Right renal pelvis (tissue), 4 donors: ENCODE measurements at places on chromosomes 12 and 14.

DNA sequence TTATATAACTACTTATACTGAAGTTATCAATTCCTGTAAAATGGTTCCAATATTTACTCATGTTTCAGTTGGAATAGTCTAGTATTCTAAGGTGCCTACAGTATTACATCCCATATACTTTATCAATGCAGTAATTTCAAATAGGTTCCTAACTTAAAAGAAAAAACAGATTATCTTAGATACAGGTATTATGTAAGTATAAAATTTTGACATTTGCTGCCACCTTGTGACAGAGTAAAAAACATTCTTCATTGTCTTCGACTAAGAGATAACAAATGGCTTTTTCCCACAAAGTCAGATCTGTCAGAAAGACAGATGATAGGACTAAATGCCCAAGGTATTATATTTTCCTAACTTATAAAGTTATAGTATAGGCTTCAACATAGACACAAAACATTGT lies 78.7 kb downstream of the TXNDC16 start:
- DNase-seq: peak; percentile 12

DNA sequence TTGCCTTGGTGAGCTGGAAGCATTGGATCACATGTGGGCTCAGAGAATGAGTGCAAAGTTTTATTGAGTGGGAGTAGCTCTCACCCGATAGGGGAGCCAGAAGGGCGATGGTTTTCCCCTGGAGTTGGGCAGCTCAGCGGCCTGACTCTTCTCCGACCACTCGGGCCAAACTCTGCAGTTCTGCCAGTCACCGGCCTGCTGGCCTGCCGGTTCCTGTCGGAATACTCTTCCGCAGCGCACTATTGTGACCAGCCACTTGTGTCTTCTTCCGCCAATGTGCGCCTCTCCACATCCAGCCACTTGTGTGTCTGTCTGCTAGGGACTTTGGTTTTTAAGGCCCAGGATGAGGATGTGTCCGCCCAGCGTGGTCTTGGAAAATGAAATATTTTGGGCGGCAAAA lies 43.5 kb upstream of the PRKD1 start:
- no peak for DNase-seq

- DNase-seq: no peak
Measured at GRCh38 chr14:68810173-68811153, 17.6 kb upstream of the ZFP36L1 start.

GRCh38 chr14:50740856-50741255 lies 72.8 kb upstream of the SAV1 start:
- DNase-seq: no peak

DNA sequence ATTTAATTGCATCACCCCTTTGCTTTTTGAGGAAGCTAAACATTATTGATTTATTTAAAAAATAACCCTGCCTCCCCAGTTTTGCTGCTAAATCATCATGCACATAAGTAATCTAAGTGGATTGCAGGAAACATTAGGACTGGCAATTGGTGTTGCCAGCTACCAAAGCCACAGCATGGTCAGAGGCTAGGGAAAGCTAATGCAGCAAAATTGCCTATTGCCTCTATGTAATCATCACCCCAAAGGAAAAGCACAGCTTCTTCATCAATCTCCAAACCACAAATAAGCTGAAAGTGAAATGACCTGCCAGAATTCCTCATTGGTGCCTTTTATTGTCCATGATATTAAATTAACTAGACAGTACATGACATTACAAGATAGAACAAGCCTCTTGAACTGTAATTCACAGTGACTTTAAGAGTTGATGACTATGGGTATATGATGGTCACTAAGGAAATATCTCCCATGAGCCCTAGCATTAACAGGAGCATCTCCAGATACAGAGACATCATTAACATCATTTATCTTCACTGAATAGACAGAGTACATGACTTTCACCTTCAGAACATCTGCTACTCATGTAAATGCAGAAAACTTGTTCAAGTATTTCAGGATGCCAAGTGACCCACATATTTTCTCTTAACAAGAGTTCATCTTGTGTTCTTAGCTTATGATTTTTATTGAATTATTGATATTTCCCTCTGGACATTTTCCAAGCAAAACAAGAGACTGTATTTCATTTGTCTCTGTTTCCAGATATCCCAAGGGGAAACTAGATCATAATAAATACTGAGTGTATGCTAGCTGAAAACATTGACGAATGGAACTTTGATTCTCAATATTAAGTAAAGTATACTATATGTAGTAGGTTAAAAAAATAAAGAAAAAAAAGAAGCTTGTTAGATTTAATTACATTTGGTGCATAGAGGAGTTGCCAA lies 29.4 kb downstream of the PTPRR start:
- no peak for DNase-seq

DNA sequence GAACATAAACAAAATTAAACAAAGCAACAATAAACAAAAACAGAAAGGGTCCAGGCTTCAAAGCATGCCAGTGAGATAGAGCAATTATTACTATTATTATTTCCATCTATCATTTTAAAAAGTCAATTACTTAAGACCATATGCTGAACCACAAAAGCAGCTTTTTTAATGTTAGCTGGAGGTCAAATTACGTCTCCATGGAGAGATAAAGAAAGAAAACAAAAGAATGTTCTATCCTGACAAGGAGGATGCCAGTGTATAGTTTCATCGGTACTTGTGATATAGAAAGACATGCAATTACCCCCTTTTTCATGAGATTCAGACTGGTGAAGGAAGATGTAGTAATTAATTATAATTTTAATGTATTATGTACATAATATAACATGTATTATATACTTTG lies 81.6 kb upstream of the DCN start:
- no peak for DNase-seq

- DNase-seq: no peak
Measured at GRCh38 chr12:116651089-116651488, 86.8 kb downstream of the SPRING1 start.

DNA sequence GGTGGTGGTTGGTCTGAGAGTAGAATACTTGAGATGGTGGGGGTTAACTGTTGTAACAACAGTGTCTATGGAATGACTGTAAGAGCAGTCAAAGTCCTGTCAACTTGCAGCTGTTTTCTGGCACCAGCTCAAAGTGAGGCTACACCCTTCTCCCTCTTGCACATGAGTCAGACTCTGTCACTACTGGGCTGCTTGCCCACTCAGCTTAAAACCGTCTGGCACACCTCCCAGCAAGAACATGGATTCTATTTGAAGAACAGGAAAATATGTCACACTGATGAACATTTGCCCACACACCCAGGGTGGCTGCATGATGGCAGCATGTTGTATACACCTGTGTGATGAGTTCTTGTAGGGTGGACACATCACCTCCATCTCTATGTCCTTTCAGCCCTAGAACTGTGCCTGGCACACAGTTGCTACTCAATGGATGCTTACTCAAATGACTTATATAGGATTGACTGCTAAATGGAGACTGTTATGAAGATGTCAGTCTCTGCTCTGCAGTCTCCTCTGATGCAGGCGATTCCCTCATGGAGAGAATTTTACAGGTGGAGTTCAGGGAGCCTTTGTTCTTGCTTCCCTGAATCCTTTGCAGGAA lies 19.3 kb upstream of the SERPINA6 start:
- DNase-seq: peak; percentile 35

- DNase-seq: no peak
Measured at GRCh38 chr12:5577741-5578140, 145.8 kb downstream of the NTF3 start.

- DNase-seq: no peak
Measured at GRCh38 chr12:53076461-53076860, 2.7 kb downstream of the SPRYD3 start.

DNA sequence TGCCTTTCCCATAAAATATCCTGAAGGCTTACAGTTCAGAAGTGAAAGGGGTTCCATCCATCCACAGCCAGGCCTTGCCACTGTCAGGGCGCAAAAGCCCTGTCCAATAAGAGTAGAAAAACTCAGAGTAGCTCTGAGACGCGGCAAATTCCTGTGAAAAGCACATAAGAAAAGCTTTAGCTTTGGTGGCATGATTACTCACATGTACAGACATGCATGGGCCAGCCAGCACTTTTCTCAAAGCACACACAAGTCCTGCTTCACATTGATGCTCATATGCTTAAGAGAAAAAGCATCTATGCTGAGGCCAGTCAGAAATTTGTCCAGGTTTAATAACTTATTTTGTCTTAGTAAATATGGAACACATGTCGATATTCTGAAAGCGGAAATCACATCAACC lies 25.5 kb downstream of the CLEC1A start:
- no peak for DNase-seq

GRCh38 chr12:24027352-24027751 lies 77.9 kb upstream of the SOX5 start:
- DNase-seq: no peak

DNA sequence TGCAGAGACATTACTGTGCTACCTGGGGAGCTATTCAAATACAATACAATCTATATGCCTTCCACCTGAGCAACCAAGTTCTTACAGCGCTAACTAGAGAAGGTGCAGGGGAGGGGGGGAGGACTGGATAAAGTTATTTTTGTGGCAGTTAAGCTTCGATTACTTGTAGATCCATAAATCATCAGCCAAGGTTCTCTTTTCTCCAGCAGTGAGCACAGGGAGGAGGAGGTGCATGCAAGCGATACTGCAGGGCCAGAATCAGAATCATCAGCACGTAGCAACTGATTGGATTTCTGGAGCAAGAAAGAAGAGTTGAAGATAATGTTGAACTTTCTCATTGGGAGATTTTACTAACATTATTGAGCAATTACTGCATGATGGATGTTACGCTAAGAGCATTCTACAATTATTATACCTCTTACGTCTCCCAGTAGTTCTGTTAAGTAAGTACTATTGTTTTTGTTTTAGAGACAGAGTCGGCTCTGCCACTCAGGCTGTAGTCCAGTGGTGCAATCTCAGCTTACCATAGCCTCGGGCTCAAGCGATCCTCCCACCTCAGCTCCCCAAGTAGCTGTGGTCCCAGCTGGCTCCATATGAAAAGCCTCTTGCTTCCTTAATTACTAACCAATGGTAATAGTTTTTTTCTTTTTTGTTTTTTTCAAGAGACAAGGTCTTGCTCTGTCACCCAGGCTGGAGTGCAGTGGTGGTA lies 74.6 kb upstream of the EEA1 start:
- no peak for DNase-seq

DNA sequence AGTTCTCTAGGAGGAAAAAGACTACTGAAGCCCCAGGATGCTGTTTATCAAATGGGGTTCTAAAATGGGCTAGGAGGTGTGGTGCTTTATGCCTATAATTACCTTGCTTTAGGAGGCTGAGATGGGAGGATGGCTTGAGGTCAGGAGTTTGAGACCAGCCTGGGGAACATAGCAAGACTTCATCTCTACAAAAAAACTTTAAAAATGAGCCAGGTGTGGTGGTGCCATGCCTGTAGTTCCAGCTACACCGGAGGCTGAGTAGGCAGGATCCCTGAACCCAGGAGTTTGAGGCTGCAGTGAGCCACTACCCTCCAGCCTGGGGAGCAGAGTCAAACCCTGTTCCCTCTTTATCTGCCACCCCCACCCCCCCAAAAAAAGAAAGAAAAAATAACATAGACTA lies 23.3 kb upstream of the SLC2A3 start:
- DNase-seq: no peak

DNA sequence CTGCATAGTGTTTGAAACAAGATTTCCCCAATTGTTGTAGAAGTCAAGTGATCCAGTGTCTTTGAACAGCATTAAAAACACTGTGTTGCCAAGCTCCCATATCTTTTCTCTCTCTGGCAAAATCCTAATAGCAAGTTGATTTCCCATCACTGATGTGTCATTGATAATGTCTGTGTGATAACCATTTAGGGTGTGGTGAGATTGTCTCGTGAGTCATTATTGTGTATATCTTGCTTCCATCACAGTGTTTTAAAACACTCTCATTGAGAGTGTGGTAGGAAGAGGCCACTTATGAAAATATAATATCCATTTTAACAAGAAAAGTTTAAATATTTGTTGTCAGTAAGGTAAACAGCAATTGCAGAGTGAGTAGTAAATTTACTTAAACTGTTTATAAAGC lies 74.7 kb downstream of the PRORP start:
- DNase-seq: no peak

- peak; percentile 47 for DNase-seq
Measured at GRCh38 chr14:75088566-75089373, 19.3 kb downstream of the ZC2HC1C start.

GRCh38 chr14:68681256-68682011 lies 111.4 kb downstream of the ZFP36L1 start:
- no peak for DNase-seq

GRCh38 chr14:104118006-104118844 lies 20.2 kb upstream of the KIF26A start:
- DNase-seq: no peak

- DNase-seq: no peak
Measured at GRCh38 chr12:2520722-2521246, 274.0 kb upstream of the FKBP4 start.

DNA sequence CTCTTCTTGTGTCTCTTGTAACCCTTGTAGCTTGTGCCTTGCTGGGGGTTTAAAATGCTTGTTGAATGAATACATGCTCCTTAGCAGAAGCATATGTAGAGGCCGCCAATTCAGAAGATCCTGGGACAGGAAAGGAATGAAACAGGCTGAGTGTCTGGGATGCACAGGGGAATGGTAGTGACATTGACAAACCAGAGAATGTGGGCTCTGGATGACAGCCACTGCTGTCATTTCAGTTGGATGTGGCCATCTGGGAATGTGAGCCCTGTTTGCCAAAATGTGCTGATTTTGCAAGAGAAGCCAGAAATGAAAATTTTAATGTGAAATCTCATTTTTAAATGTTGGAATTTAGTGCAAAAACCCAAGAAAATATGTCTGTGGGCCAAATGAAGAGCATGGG lies 136.8 kb downstream of the DACT1 start:
- DNase-seq: no peak

DNA sequence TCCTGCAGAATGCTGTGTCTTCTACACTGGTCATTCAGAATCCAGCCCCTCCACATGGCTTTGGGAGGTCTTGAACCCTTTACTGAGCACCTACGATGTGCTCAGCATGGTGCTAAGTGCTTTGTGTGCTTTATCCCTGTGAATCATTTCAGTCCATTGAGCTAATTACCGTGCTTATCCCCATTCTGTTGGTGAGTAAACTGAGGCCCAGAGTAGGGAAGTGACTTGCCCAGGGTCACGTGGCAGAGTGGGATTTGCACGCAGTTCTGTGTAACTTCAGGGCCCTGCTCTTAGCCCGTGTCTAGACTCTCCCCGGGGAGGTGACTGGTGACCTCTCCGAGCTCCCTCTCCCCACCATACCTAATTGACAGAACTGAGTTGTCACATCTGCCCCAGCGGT lies 27.4 kb downstream of the MVK start:
- no peak for DNase-seq

DNA sequence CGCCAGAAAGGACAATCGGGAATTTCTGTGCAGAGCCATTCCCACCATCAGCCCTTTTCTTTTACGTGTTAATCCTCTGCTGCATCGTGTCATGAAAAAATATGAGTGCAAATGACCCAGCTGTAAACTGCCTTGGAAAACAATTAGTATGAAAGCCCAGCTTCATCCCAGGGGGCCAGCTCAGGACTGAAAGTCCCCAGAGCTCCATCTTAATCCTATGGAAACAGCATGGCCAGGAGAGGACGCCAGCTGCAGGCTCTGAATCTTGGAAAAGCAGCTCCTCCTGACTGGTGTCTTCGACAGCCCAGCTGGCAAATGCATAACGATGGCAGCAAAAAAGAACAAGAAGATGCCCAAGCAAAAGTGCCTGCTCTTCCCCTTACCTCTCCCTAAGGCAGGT lies 191.5 kb downstream of the NTF3 start:
- DNase-seq: no peak

GRCh38 chr14:65926504-65926903 lies 514.0 kb downstream of the FUT8 start:
- no peak for DNase-seq

- DNase-seq: no peak
Measured at GRCh38 chr12:131591136-131591535, 119.8 kb upstream of the SFSWAP start.

GRCh38 chr12:110269622-110270124 lies 11.4 kb upstream of the ATP2A2 start:
- DNase-seq: no peak
